ENCODE measurements at places on chromosomes 4 and X. TPM values are rescaled to one million over a fixed set of nuclear protein-coding genes. Genes with fewer than 3 reads are reported as not detected.
A peak's percentile ranks its signal among the peaks of the same experiment; 100 is the strongest.

DNA sequence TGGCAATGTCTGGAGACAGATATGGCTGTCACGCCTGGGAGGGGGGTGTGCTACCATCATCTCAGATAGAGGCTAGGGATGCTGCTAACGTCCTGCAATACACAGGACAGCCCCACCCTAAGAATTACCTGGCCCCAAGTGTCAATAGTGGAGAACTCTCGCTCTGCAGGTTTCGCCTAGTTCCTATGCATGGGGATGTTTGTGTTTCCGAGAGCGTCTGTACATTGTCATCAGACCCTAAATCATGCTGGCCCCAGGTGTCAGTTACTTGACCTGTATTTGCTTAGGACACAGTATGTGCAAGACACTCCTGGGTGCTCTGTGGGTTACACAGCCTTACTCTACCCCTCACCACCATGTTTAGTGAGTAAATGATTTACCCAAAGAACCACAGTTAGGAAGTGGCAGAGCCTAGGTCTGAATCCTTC is 90.8 kb downstream of the AFF1 start:
- H3K4me1 ChIP-seq, result peaks cover 20% of the 10 kb centered on the region
- H3K4me3 ChIP-seq, result no peak overlapping the region
- no peaks in the 10 kb centered on the region for H3K27me3 ChIP-seq
- no peak overlapping the region for H3K27ac ChIP-seq
- DNase-seq, result no peak
- H3K36me3 ChIP-seq, result no peaks in the 10 kb centered on the region

DNA sequence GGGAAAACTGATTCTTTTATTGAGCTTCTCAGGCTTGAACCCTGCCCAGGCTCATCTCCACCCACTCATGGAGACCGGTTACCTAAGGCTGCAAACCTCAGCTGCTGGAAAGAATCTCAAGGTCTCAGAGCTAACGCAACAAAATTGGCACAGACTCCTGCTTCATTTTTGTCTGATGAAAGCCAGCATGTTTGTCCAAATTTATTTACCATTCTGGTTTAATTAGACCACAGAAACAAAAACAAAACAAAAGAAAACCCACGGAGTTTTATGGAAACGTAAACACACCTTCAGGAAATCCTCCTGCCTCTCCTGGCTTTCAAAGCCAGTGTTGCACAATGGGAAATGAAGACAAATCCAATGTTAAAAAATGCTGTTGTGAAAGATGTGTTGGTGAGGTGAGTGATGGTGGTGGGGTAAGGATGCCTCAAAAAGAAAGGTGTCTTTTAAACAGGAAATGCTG is 56.4 kb upstream of the PDLIM3 start:
- H3K4me1 ChIP-seq, result peaks cover 17% of the 10 kb centered on the region
- H3K36me3 ChIP-seq, result no peaks in the 10 kb centered on the region
- H3K27ac ChIP-seq, result no peak overlapping the region
- H3K4me3 ChIP-seq, result no peak overlapping the region
- H3K27me3 ChIP-seq, result peaks cover 31% of the 10 kb centered on the region

DNA sequence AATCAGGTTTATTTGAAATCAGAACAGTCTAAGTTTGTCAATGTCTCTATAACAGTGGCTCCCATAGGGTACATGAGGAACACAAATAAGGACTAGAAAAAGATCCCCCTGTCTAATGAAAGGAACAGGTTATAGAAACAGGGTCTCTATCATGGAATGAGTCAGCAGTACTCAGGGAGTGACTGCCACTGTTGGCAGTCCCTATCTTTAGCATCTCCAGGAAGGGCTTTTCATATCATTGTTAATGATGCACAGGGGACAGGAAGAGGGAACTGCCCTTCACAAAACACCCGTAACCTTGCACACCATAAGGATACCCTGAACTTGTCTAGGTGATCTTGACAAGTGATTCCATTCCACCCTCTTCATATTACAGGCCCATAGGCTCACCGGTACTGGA is 38.5 kb upstream of the SMIM10L2A start:
- DNase-seq, result no peak
- no peaks in the 10 kb centered on the region for H3K27me3 ChIP-seq
- no peak overlapping the region for H3K4me3 ChIP-seq
- H3K36me3 ChIP-seq, result no peaks in the 10 kb centered on the region

GRCh38 chrX:118353081-118353850 is 7.4 kb downstream of the WDR44 start:
- H3K4me3 ChIP-seq, result no peak overlapping the region
- H3K27ac ChIP-seq, result no peak overlapping the region
- H3K4me1 ChIP-seq, result peaks cover 16% of the 10 kb centered on the region
- H3K27me3 ChIP-seq, result no peaks in the 10 kb centered on the region

DNA sequence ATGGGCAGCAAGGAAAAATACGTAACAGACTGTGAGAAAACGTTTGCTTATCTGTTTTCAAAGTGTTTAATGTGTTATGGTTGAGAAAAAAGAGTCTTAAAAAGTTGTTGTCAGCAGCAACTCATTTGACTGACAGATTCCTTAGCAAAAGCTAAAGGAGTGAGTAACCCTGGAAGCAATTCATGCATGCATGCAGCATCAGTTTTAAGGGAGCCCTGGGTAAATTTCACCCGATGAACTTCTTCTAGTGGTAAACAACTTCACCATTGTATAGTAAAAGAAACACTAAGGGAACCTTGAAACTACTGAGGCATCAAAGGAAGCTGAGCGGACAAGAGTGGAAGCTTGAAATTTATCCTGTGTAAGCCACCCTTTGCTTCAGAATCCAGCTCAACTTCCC is 583.2 kb upstream of the INTU start:
- H3K4me1 ChIP-seq, result peaks cover 8% of the 10 kb centered on the region
- no peak overlapping the region for H3K4me3 ChIP-seq
- no peaks in the 10 kb centered on the region for H3K36me3 ChIP-seq
- DNase-seq, result no peak
- no peak overlapping the region for H3K27ac ChIP-seq

GRCh38 chrX:38086451-38087215 is 80.3 kb downstream of the SYTL5 start:
- H3K27ac ChIP-seq, result no peak overlapping the region
- H3K4me1 ChIP-seq, result peaks cover 15% of the 10 kb centered on the region
- H3K36me3 ChIP-seq, result no peaks in the 10 kb centered on the region
- no peak overlapping the region for H3K4me3 ChIP-seq

GRCh38 chrX:71181558-71181909 is 36.9 kb downstream of the NLGN3 start:
- H3K36me3 ChIP-seq, result no peaks in the 10 kb centered on the region
- H3K4me3 ChIP-seq, result peak overlapping the region; percentile 77
- no peaks in the 10 kb centered on the region for H3K27me3 ChIP-seq
- DNase-seq, result no peak
- H3K27ac ChIP-seq, result peak overlapping the region; percentile 98

DNA sequence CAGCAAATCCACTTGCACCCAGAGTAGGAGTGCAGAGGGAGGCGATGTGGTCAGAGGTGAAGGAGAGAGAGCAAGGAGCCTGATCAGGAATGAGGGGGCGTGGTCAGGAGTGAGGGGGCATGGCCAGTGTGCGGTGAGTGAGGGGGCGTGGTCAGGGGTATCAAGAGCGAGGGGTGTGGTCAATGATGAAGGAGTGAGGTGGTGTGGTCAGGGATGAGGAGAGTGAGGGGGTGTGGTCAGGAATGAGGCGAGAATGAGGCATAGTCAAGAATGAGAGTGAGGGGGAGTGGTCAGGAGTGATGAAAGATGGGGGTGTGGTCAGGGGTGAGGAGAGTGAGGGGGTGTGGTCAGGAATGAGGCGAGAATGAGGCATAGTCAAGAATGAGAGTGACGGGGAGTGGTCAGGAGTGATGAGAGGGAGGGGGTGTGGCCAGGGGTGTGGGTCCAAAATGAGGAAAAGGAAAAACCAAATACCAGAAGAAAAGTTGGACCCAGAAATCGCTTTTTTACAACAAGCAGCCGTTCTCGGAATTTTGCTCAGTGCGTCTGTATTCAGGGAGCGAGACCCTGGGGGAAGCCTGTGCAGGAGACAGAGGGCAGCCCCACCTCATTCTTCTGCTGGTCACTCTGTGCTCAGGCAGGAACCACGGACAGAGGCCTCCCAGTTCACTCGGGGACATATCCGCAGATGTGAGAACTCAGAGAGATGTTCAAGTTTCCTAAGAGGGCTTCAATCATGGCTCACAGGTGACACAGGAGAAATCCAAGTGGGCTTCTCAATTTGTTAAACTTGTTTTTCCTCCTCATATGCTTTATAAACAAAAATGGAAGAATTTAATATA is 47.5 kb downstream of the MAGEA1 start:
- no peaks in the 10 kb centered on the region for H3K36me3 ChIP-seq
- peaks cover 5% of the 10 kb centered on the region for H3K4me1 ChIP-seq
- no peak overlapping the region for H3K27ac ChIP-seq

DNA sequence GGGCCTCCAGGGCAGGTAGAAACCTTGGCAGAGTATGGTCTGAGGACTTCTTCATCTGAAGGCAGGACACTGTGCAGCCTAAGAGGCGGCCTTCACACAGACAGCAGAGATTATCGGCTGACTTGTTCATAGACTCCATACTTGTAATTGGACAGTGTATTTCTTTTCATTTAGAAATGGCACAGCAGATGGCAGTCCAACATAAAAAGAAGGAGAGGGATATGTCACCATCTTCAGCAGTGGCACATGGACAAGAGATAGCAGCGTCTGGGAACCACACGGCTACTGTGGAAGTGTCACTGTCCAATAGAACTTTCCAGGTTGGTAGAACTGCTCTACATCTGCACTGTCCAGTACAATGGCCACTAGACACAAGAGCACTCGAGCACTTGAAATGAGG is 21.7 kb upstream of the GEMIN8 start:
- no peak overlapping the region for H3K4me3 ChIP-seq
- no peak for DNase-seq
- H3K27ac ChIP-seq, result no peak overlapping the region
- no peaks in the 10 kb centered on the region for H3K4me1 ChIP-seq
- H3K27me3 ChIP-seq, result no peaks in the 10 kb centered on the region

GRCh38 chrX:76420237-76420636 is 7.3 kb upstream of the MAGEE1 start:
- peaks cover 7% of the 10 kb centered on the region for H3K27me3 ChIP-seq
- DNase-seq, result no peak
- no peak overlapping the region for H3K4me3 ChIP-seq
- no peaks in the 10 kb centered on the region for H3K4me1 ChIP-seq

GRCh38 chr4:40214661-40215418 is 18.0 kb downstream of the RHOH start:
- DNase-seq, result no peak
- H3K4me3 ChIP-seq, result no peak overlapping the region
- H3K27ac ChIP-seq, result no peak overlapping the region
- H3K27me3 ChIP-seq, result no peaks in the 10 kb centered on the region
- peaks cover 7% of the 10 kb centered on the region for H3K4me1 ChIP-seq

- peaks cover 1% of the 10 kb centered on the region for H3K27me3 ChIP-seq
- no peak overlapping the region for H3K4me3 ChIP-seq
- peaks cover 56% of the 10 kb centered on the region for H3K4me1 ChIP-seq
- peak overlapping the region; percentile 31 for H3K27ac ChIP-seq
These were observed 58.9 kb upstream of the SPP1 start for GRCh38 chr4:87916626-87917025.

- DNase-seq, result no peak
- no peaks in the 10 kb centered on the region for H3K27me3 ChIP-seq
- H3K4me3 ChIP-seq, result peak overlapping the region; percentile 67
- H3K27ac ChIP-seq, result peak overlapping the region; percentile 99
- peaks cover 14% of the 10 kb centered on the region for H3K4me1 ChIP-seq
These were observed 151.4 kb upstream of the USP9X start for GRCh38 chrX:40933706-40934425.

PCDH7 gene
- total RNA-seq, result 74.3 TPM

TIGD4 gene
- total RNA-seq, result 0.65 TPM

TMEM47 gene
- total RNA-seq, result 11.8 TPM

TRIM60 gene
- total RNA-seq, result not detected

FRYL gene
- total RNA-seq, result 56.8 TPM

POU3F4 gene
- not detected for total RNA-seq

XIAP gene
- total RNA-seq, result 38.1 TPM

CABS1 gene
- 1.2 TPM for total RNA-seq

DKK2 gene
- total RNA-seq, result 23.5 TPM

PCDH10 gene
- total RNA-seq, result 22.3 TPM
